ENCODE measurements at places on chromosomes 12 and 14.

DNA sequence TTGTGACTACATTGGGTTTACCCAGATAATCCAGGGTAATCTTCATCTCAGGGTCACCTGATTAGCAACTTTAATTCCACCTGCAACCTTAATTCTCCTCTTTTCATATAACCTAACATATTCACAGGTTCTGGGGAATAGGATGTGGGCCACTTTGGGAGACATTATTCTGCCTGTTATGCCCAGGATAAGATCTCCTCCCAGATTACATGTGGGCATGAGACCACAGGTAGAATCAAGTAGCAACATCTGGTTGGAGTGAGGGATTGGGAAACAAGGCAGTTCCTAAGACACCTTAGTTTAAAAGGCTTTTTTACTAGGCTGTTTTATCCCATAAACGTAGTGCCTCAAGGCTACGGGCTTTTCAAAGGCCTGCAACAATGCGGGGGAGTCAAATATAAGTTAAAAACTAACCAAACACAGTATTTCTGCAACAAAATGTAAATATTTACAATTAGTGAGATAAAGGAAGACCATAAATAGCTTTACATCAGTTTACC lies 181.5 kb downstream of the FOXA1 start:
- no peak for DNase-seq

DNA sequence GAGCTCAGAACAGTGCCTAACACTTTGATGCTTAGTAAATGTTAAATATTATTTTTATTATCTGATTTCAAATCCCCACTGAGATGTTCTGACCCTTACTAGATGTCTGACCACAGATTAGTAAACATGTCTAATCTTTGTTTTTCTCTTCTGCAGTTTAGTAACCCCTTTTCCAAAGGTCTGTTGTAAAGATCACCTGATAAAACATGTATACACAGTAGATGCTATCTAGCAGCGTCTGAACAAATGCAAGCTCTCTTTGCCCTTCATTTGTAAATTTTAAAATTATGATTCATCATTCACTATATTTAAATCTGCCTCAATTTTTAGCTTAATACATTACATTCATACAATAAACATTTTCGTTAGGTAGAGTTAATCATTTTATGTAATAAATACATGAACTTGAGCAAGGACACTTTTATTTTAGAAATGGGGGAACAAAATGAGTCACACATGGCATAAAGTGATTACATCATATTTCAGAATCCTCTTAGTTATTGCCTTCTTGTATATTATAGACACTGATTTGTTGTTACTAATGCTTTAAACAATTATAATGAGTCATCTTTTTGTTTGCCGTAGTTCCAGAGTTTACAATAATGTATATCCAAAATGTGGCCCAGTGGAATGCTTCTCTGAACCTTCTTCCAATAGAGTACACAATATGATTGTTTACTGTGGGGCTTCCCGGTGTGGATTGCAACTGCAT lies 1.7 kb upstream of the OR4K5 start:
- no peak for DNase-seq

- no peak for DNase-seq
Measured at GRCh38 chr14:53456931-53457330, 303.8 kb upstream of the DDHD1 start.

- DNase-seq = no peak
Measured at GRCh38 chr14:52013984-52014600, 24.7 kb downstream of the RTRAF start.

- DNase-seq = no peak
Measured at GRCh38 chr12:66052988-66053615, 77.4 kb downstream of the LLPH start.

GRCh38 chr12:72647139-72647538 lies 375.0 kb downstream of the TRHDE start:
- no peak for DNase-seq

Measured in NCI-H345 (cell line).